ENCODE measurements at places on chromosomes 1 and 21.
A peak's percentile ranks its signal among the peaks of the same experiment; 100 is the strongest.

- peak; percentile 40 for DNase-seq
Measured at GRCh38 chr1:107529511-107530149, 388.8 kb downstream of the NTNG1 start.

- no peak for DNase-seq
Measured at GRCh38 chr1:172238965-172239364, 181.5 kb upstream of the C1orf105 start.

GRCh38 chr1:212595787-212596714 lies 12.5 kb upstream of the ATF3 start:
- no peak for DNase-seq

GRCh38 chr1:40651138-40651857 lies 14.2 kb downstream of the RIMS3 start:
- no peak for DNase-seq

DNA sequence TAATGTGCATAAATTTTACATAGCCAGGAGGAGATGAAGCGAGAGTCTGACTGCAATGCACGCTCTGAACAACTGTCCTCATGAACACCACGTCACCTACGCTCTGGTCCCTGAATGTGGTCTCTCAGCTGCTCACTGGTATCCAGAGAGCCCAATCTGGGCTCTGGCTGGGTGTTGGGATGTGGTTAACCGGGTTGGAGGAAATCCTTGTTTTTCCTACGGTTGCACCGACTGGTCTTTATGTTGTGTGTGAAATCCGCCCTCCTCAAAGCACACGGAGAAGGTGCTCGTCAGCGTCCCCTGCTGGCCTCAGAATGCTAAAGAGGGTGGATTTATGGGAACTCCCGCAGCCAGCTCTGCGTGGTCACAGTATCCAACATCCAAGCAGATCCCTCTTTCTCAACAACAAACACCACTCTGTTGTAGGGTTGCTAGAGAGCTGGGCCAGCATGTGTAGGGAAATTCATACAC lies 51.8 kb upstream of the FAM89A start:
- peak; percentile 53 for DNase-seq

DNA sequence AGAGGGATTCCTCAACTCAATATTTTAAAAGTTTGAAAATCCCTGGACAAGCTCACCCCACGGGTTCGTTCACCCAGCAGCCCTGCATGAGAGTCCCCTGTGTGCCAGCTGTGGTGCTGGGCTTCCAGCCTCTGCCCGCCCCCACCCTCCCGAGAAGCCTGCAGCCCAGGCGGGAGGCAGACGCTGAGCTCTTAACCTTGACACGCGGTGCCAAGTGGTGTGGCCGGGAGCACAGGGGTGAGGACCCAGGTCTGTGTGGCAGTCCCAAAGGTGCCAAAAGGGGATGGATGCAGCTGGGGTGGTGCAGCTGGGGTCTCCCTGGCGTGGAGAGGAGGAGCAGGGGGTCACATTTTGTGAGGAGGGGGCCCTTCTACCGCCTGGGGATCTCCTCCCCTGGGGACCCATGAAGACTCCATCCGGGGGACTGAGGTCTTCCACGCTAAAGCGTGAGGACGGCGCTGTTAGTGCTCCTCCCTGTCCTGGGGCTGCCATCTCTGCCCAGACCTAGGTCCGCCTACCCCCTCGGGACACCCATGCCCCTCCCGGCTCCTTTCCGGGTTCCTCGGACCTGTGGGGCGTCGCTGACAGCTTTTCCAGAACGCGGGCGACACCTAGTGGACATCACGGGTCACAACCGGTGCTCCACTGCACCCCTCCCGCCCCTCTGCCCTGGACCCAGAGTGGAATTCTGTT lies 12.9 kb downstream of the PLA2G2F start:
- peak; percentile 87 for DNase-seq

GRCh38 chr1:48250572-48250971 lies 28.1 kb downstream of the SLC5A9 start:
- no peak for DNase-seq

DNA sequence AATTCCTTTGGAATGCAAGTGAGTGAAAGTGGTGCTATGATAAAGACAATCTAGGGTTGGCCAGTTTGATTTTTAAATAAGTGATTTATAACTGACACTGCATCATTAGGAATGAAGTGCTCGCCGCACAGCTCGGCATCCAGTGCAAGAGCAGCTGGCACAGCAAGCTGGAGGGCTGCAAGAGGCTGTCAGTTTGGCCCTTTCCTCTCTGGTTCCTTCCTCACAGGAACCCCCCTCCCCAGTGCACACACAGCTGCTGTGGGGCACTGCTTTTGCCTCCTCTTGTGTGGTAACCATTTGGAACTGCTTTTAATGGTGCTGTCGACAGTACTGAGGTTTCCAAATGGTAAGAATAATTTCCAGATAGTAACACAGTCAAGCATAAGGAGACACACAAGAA lies 10.4 kb upstream of the BCAR3 start:
- no peak for DNase-seq

DNA sequence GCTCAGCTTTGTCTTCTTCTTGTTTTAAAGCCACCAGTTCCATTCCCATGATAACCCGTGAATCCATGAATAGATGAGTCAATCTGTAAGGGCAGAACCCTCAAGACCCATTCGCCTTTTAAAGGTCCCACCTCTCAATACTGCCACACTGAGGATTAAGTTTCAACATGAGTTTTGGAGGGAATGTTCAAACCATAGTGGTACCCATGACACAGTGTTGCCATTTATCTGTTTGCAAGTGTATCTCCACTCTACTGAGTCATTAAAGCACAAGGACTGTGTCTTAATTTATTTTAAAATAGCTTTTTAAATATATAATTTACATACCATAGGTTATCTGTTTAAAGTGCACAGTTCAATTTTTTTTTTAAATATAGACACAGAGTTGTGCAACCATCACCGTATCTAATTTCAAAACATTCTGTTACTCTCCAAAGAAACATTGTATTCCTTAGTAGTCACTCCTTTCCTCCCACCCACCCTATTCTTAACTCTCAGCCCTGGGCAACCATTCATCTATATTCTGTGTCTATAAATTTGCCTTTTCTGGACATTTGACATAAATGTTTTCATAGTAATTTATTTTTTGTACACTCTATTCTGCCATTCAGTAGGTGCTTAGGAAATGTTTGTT lies 4.8 kb upstream of the IL24 start:
- no peak for DNase-seq

- no peak for DNase-seq
Measured at GRCh38 chr1:34696981-34697380, 57.9 kb upstream of the GJB5 start.

GRCh38 chr1:151584278-151584677 lies 27.6 kb upstream of the SNX27 start:
- DNase-seq: no peak

DNA sequence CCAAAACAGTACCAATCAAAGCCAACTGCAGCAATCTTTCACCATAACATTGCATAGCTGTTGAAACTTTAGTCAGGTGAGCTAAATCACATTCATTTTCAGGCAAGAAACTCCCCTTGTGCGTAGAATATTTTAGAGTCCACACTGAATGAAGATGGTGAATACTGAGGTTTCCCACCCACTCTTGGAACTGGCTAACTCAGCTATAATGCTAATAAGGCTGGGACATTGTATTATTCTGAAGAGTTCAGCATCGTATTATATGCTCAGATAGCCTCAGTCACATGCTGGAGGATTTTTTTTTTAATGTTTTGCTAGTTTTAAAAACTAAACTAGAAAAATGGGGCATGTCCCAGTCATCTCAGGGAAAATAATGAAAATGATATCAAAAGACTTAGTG lies 352.3 kb upstream of the FMN2 start:
- DNase-seq: no peak

- no peak for DNase-seq
Measured at GRCh38 chr1:27940297-27940696, 5.5 kb downstream of the SMPDL3B start.

- peak; percentile 76 for DNase-seq
Measured at GRCh38 chr1:19344372-19344810, 32.3 kb downstream of the SLC66A1 start.

- DNase-seq: no peak
Measured at GRCh38 chr1:233485385-233485784, 128.5 kb upstream of the KCNK1 start.

DNA sequence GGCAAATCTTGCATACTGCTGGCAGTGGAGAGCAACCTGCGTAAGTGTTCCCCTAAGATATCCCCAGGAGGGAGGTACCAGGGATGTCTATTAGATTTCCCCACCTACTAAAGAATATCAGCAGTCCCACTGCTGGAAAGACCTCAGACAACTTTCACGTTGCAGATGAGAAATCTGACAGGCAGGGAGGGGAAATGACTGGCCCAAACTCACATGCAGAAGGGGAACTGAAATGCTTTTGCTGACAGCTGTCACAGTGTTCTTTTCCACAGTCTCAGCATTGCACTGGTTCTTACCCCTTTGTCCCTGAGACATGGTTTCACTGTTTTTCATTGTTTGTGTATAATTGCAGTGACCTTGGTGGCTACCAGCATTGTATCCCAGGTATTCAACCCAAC lies 84.8 kb upstream of the ATP1A1 start:
- DNase-seq: no peak

- DNase-seq: no peak
Measured at GRCh38 chr1:98264727-98265126, 343.9 kb upstream of the DPYD start.

GRCh38 chr1:211135342-211135950 lies 1.5 kb upstream of the KCNH1 start:
- peak; percentile 22 for DNase-seq

GRCh38 chr1:199029855-199030254 lies 391.0 kb downstream of the PTPRC start:
- DNase-seq: no peak

- no peak for DNase-seq
Measured at GRCh38 chr1:119573886-119574285, 66.9 kb downstream of the HSD3B1 start.

- no peak for DNase-seq
Measured at GRCh38 chr1:201144701-201145100, 9.6 kb downstream of the TMEM9 start.

- no peak for DNase-seq
Measured at GRCh38 chr1:99236756-99237155, 27.5 kb upstream of the PLPPR4 start.

- DNase-seq: no peak
Measured at GRCh38 chr1:998745-998994, 1.2 kb downstream of the HES4 start.

- no peak for DNase-seq
Measured at GRCh38 chr1:116940814-116941599, 31.3 kb downstream of the PTGFRN start.

DNA sequence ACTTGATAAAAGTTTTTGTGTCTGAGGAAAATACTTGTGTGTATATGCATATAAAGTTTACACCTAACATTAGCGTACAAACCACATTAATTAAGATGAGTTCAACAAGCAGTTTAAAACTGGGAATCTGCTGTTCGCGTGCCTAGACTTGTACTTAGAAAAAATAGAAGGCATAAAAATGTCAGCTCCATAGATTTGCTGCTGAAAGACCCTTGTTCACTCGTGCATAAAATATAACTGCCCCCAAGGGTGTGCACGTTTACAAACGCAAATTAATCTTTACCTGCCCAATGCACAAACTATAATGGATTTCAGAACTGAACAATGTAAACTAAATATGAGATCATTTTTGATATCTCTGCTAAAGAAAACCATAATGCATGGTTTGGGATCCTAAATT lies 392.3 kb upstream of the ADGRL2 start:
- DNase-seq: no peak

DNA sequence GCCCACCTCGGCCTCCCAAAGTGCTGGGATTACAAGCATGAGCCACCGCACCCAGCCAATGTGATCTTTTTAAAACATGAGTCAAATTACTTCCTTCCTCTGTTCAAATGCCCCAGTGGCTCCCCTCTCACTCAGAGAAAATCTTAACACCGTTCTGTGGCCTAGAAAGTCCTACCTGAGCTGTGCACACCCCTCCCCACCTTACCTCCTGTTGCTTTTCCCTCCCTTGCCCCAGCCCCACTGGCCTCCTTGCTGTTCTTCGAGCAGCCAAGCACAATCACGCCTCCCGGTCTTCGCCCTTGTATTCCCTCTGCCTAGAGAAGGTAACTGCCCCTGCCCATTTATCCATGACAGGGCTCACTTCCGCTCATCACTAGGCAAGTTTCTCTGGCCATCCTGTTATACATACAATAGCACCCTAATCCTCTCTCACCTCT lies 62.6 kb upstream of the RPL11 start:
- DNase-seq: no peak

DNA sequence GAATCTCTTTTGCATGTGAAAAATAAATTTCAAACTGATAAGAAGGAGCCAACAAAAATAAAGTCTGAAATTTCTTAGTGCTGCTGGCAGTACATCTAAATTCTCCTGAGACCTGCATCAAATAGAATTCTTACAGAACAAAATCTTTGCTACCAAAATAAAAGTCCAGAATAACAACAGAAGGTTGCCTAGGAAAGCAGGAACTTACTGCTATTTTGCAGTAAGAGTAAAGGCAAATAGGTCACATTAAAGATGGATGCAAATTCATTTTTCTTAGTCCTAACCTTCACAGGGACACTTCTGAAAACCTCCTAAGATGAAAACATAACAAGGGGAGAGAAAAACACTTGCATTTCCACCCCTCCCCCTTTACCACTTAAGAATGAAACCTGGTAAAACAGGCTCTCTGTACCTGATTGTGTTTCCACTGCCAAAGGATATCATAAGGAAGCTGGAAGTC lies 59.0 kb downstream of the RUSC1 start:
- DNase-seq: no peak

GRCh38 chr1:212670301-212670700 lies 29.3 kb downstream of the BATF3 start:
- DNase-seq: no peak

DNA sequence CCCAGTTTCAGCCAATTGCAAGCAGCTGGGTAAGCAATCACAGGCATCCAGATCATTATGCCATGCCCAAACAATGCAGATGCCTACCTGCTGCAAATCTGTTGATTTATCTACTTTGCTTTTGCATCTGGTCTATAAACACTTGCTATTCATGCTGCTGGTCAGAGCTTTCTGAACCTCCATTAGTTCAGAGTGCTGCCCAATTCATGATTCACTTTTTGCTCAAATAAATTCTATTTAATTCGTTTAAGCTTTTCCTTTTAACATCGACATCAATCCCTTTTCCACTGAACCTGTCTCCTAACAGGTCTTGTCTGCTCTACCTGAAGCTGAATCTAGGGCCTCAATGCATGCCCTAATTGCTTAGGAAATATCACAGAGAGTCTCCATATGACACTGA lies 99.4 kb upstream of the C1orf87 start:
- DNase-seq: no peak

Data from HuH-7.5 (cell line).